ENCODE measurements at places on chromosomes 13 and 19. TPM values are rescaled to one million over a fixed set of nuclear protein-coding genes. Genes with fewer than 3 reads are reported as not detected.

DNA sequence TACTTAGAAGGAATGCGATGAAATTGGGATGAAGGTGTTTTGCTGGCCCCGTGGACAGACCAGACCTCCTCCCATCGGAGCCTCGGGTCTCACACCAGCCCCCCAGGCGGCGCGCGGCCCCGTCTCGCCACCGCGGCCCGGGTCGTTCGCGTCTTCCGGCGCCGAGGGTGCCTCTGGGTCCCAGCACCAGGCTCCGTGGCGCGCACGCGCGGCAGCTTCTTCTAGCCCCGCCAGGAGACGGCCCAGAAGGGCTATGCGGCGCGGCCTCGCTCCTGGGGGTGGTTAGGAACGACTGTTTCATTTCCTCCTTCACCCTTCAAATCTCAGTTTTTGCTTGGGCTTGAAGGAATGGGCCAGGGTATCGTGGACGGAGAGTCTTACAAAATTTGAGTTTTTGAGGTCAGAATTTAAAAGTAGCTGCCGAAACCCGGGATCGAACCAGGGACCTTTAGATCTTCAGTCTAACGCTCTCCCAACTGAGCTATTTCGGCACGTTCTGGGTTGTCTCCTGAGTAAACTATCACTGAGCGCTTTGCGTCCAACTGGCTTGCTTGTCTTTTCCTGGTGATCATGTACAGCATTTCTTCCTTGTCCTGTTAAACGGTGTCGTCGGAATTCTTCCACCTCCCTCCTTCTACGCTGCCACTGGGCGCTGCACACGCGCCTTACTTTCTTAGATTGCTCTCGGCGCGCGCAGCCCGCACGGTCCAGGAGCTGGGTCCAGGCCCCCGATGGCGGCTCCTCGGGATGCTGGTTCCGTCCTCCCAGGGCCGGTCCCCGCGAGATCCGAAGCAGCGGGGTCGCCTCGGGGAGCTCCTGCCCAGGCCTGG, 46.5 kb downstream of the TGDS start:
- DNase-seq, result peak; percentile 88

- no peak for DNase-seq
Observed at GRCh38 chr13:104289400-104289799, 1223.2 kb upstream of the SLC10A2 start.

GRCh38 chr19:48492925-48493717, 18.5 kb downstream of the LMTK3 start:
- DNase-seq, result peak; percentile 74

GRCh38 chr13:40026174-40026585, 370.7 kb downstream of the COG6 start:
- DNase-seq, result no peak

DNA sequence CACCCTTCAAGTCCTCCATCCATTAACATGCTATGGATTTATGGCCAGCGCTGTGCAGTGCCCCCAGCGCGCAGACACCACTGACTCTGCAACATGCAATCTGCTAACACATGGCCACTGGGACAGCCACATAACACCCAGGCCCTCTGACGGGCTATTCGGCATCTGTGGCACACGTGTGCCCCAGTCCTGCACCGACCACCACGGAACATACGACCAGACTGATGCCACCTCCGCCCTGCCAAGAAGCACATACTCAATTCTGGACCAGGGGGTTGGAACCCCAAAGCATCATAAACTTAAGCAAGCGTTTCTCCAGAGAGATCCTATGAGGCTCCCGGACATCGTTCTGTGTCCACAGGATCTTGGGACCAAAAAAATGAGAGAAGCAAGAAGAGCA, 9.8 kb downstream of the STK24 start:
- no peak for DNase-seq

DNA sequence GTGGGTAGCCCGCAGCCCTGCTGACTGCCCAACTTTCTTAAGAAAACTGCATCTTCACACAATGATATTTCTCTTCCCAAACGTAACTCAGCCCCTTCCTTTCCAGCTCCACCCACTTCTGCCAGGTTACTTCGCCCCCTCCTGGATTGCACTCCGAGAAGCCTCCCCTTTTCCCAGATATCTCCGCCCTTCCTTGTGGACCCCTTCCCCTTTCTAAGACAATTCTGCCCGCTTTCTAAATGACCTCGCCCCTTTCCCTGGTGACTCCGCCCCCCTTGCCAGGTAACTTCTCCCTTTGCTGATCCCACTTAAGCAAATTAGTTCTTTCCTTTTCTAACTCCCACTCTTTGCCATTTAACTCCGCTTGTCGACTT, 2.6 kb downstream of the VSIG10L start:
- DNase-seq, result no peak

DNA sequence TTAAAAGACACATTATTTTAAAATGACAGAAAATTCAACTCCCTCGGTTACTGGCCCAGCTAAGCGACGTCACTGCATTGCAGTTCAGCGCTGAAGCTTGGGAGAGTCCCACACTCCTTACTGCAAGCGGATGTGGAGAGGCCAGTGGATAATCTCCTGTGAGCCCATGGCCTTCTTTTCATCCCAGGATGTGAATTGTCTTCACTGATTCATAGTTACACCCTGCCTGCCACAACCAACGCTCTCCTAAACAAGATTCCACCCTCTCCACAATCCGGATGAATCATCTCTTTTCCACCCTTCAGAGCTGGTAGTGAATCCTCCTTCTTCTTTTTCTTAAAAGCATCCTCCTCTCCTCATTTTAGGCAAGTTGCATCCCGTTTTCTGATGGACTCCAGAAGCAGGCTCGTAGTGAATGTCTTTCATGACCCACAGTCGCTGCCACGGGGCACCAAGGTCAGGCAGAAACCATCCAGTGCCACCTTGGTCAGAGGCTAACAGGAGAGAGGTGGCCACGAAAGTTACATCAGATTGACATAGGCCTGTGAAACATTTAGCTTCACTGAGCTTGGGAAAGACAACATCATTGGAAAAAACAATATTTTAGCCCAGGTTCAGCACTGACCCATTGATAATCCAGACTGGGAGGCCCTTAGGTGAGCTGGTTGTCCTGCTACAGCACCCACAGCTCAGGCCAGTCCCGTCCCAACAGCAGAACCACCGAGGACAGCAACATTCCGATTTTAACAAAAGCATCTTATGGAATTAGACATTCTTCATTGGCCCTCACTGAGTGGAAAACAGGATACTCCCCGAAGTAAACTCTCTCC, 2.0 kb downstream of the GJB2 start:
- DNase-seq, result no peak

The ILF3 gene
- total RNA-seq, result 137 TPM

The MAST1 gene
- total RNA-seq, result 0.27 TPM

Data from Peyer's patch (tissue), 4 donors.